ENCODE measurements at places on chromosomes 3 and 15.

- no peak for DNase-seq
Measured at GRCh38 chr15:89081878-89082277, 6.4 kb upstream of the ABHD2 start.

DNA sequence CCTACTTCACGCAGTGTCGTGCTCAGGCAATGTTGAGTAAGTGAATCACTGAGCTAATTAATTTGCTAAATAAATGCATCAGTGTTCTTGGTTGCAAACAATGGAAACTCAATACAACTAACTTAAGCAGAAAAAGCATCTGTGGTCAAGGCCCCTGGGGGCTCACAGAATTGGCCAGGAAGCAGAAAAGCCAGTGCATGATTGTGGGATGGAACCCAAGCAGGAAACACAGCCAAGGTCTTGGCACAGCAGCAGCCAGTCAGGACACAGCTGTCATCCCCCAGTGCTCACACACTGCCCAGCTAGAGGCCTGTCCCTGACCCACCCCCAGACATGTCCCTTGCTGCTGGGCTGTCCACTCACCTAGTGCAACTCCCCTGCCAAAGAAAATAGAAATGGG, 85.9 kb downstream of the AQP9 start:
- no peak for DNase-seq

GRCh38 chr3:123587401-123587800, 2.5 kb upstream of the HACD2 start:
- DNase-seq = no peak

- peak; percentile 28 for DNase-seq
Measured at GRCh38 chr15:90114451-90114901, 12.2 kb upstream of the IDH2 start.

DNA sequence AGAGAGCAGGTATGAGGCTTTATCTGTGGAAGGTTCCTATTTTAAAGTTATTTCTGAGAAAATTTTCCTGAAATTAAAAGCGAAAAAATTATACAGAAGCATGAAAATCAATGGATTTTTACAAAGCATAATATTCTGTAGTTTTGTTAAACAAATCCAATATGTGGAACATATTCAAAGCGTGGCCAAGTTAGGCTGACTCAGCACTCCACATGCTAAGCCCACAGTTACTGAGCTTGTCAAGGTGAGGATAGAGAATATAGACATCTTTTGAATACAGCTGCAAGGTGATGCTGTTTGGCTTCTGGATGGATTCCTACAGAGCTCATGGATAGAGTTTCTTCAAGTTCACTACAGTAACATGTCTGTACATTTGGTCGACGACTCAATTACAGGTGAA, 302.5 kb downstream of the C3orf38 start:
- DNase-seq = no peak

- no peak for DNase-seq
Measured at GRCh38 chr3:73511571-73512525, 112.9 kb downstream of the PDZRN3 start.

DNA sequence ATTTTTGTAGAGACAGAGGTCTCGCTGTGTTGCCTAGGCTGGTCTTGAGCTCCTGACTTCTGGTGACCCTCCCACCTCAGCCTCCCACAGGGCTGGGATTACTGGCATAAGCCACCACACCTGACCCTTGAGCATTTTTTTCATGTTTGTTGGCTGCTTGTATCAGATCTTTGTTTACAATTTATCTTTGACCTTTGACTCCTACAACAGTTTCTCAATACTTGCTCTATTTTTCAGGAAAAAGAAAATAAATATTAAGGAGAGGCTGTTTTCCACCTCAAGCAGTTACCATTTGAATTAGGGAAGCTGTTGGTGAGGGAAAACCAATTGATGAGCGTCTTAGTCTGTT, 44.5 kb downstream of the LIMD1 start:
- no peak for DNase-seq

DNA sequence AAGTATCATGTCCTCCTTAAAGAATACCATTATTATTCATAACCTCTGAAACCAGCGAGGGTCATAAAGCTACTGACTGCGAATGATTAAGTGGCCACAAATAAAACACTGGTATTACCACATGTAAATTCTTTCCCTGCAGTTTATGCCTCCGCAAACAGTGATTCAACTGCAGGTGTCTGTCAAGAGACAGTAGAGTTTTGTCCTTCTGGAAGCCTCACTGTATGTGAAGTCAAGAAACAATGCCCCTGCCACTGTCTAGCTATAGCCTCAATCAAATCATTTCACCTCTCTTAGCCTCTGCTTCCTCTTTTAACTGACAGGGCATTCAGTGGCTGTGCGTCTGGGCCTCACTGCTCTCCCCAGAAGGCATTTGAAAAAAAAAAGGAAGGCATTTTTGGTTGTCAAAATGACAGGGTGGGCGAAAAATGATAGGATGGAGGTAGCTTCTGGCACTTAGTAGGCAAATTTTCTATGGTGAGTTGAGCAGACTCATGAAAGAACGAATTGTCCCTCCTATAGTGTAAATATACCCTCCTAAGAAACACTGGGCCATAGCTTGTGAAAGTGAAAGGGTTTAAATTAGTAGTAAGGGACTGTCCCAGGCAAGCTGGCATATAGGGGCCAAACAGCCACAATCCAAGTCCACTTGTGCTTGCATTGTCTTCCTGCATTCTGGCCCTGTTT, 66.7 kb downstream of the FILIP1L start:
- DNase-seq = peak; percentile 96

- DNase-seq = no peak
Measured at GRCh38 chr3:187833799-187834578, 88.7 kb upstream of the BCL6 start.

DNA sequence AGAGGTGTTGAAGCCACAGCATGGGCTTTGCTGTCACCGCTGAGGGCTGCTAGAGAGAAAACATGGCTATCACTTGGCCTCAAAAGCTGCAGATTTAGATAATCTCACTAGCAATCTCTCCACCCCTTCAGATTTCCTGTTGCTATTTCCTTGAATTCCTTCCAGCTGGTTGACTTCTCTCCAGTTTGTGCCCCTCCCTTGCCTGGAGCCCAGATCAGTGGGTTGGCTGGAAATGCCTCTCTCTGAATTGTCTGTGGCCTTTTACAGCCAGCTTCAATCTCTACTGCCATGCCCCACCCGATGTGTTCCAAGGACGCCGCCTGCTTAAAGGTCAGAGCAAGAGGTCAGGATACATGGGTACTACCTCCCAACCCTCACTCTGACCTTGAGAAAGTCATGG, 294.1 kb downstream of the NTRK3 start:
- no peak for DNase-seq

DNA sequence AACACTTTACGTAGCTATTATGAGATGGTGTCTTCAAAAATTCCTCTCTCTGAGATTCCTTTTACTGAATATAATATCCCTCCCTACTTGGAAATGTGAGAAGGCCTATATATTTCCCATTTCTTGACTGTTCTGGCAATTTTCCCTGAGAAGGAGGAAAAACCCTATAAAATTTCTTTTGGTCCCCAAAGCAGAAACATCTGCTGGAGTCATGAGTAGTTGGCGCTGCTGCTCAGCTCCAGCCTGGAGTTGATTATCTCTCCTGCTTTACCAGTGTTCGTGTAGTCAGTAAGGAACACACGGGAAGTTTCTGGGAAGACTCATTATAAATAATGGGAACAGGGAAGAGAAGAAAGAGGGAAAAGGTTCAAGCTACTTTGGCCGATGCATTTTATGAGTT, 680.1 kb downstream of the EPHA3 start:
- DNase-seq = no peak

GRCh38 chr3:32973982-32974381, 22.5 kb downstream of the CCR4 start:
- DNase-seq = peak; percentile 49

- DNase-seq = peak; percentile 88
Measured at GRCh38 chr3:193805448-193805847, 212.4 kb downstream of the OPA1 start.

DNA sequence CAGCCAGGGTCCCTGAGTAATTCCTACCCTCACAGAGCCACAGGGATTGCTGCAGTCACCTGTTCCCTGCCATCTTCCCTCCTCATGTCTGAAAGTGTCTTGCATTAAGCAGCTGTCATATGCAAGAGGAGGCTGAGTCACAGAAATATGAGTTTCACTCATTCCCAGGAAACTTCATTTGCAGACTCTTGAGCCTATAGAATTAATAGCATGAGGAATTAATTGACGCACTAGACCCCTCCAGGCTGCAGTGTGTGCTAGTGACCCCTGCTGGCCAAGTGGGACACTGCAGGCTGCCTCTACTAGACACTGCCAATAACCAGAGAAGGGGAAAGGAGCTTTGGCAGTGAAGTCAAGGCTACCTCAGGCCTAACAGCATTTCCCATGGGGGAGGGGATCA, 50.6 kb upstream of the SLC6A1 start:
- peak; percentile 5 for DNase-seq

- peak; percentile 15 for DNase-seq
Measured at GRCh38 chr3:125433611-125434041, 58.5 kb upstream of the ZNF148 start.

DNA sequence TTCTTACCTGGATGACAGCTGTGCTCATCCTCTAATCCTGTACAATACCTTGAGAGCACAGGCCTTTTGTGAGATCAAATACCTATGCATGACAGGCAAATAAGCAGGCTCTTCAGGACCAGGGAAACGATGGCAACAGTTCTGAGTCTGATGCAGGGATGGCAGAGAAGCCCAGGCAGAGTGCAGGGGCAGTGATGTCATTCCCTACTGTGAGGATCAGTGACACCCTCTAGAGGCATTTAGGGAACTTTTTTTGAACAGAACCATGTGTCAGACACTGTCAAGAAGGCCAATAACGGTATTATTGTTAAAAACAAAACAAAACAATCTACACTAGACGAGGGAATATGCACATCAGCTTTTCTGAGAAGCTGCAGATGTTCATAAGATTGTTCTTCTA, 314.8 kb upstream of the CTDSPL start:
- peak; percentile 36 for DNase-seq

DNA sequence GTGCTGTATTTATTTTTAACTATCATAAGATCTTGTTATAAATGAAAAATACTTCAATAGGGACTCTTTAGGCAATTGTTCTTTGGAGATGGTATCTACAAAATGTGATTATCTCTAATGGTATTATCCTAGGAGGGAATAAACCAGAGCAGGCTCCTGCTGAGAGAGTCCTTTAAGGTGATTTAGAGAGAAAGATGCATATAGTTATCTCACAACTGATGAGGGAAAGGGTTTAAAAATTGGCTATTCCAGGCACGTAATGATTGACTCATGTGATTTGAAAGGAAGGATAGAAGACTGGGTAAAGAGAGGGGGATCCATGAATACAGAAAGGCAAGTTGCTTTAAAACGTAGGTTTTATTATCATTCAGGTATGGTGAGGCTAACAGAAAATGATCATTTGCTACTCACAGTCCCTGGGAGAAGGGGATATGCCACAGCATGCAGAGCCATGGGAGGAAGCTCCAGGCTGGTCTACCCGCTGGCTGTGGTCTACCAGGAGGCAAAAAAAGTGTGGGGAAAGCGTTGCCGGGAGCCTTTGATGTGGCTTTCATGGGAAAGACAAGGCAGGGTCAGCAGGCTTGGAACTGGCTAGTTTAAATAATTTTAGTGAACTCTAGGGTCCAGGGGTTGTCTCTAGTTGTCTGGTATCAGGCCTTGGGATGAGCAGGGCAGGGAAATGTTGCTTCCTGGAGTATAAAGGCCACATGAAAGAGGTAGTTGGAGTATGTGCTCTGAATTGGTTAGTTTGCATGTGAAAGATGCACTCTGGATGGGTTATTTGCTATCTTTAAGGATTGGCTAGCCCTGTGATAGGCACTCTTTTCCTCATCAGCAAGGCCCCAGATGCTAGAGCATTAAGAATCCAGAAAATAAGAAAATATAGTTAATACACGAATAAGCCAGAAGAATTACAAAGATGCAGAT, 798.4 kb upstream of the GRM7 start:
- no peak for DNase-seq

DNA sequence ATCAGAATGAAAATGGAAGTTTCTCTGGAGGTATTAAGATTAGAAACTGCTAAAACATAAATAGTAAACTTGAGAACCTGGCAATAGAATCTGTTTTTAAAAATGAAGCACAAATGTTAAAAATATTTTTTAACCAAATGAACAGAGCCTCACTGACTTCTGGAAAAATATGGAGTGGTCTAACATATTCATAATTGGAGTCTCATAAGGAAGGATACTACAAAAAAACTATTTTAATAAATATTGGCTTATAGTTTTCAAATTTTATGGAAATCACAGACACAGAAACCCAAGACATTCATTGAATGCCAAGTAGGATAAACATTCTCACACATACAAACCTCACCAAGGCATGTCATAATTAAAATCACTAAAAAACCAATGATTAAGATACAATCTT, 23.6 kb upstream of the TASOR start:
- DNase-seq = no peak

DNA sequence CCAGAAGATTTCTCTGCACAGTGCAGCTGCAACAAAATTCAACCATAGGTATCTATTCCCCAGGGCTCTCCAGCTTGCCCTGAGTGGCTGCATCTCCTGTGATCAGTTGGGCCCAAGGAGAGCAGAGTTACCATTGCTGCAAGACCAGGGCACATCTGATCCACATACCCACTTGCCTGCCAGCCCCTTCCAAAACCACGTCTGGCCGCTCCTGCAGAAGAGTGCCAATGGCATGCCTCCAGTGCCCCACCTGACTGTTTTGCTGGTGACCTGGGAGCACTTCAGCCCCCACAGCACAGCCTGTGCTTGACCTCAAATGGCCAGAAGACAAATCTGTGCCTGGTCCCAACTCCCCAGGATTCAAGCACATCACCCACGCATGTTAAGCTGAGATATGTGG, 526.1 kb upstream of the GBE1 start:
- no peak for DNase-seq

DNA sequence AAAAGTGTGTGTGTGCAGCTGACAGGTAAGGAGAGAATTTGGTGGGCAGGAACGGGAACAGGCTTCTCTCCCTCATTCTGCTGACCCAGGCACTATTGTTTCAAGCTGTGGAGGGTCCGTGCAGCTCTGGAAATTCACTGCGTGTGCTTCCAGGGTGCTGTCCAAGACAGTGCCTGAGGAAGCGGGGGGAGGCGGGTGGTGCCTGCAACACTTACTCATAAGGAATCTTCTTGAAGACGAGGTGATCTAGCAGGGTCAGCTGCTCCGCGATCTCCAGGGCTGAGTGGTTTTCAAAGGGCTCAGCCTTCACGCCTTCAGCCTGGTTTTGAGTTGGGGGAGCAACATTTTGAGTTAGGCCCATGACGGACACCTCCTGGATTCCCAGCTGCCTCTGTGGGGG, 46.6 kb upstream of the CTSH start:
- peak; percentile 84 for DNase-seq

Data from ELR (cell line).